ENCODE measurements at places on chromosomes 2 and 18.

- no peak for DNase-seq
Observed at GRCh38 chr2:27178469-27178868, 29.7 kb downstream of the TCF23 start.

DNA sequence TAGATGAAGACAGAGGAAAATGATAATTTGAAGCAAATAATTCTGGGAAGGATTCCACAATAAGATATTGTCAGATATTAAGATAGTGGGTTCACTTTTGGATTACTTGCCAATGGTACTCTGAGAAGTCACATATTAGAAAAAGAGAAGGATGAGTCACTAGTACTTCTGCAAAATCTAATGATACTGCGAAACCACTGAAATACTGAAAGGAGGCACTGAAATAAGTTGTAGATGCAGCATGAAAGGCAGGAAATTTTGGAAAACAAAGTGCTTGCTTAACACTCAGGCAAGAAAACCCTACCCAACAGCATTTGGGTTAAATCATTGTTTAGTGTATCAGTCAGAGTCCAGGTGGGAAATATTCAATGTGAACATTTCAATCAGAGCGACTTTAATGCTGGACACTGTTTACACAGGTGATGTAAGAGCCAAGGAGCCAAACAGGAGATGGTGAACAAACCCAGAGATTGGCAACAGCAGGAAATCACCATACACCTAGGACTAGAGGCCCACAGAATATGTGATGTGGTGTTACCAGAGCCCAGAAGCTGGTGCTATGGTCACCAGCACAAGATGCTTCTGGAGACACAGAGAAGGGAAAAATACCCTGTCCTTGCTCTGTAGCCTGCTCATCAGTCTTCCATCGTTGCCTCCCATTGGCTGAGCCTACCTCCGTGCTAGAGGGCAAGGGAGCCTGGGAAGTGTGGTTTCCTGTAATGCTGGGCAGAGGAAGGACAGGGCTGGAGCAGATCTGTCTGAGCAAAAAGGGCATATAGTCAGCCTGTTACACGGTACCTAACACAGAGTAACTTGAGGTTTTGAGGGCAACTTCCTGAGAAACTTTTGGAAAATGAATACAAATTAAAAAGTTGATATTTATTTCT lies 204.7 kb upstream of the ITGA4 start:
- no peak for DNase-seq

GRCh38 chr2:204885747-204886146 lies 340.5 kb downstream of the PARD3B start:
- DNase-seq, result no peak

GRCh38 chr2:164363646-164364045 lies 257.6 kb downstream of the GRB14 start:
- no peak for DNase-seq

DNA sequence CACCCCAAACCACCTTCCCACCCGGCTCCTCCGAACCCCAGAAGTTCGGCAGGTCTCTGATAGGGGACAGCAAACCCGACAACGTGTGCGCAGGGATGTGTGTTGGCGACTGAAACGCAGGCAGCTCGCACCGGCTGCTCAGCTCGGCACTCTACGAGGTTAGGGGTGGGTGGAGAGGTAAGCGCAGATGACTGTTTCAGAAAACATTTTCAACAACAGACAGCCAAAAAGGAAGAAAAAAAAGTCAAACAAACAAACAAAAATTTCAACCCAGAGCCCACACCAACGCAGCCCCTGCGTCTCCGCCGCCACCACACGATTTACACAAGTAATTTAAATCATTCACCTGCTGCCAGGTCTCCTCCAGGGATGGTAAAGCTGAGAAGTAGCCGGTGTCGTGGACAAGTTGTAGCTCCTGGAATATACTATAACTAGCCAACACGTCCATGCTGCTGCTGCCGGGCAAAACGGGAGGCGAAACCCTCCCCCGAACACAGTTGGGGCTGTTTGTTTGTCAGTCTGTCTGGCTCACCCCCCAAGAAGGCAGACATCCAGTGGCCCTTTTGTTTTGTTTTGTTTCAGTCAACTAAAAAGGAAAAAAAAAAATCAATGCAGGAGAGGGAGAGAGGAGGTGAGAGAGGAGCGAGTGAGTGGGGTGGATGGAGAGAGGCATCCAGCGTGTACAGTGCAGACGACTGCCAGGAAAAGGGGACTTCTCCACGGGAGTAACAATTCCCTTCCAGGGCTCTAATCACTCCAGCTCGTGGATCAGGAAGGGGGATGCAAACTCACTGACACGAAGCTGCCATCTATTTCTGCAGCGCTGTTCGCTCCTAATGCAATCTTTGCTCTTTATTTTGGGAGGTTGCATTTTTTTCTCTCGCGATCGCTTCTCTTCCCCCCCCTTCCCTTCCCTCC lies at the start of gene KLF7:
KLF7 (minus strand) TSS at position 828 of the 918 bp plus-strand sequence; CDS start at position 448, 380 bp downstream.
- DNase-seq, result peak; percentile 64

GRCh38 chr2:134301928-134302260 lies 48.0 kb downstream of the MGAT5 start:
- no peak for DNase-seq

DNA sequence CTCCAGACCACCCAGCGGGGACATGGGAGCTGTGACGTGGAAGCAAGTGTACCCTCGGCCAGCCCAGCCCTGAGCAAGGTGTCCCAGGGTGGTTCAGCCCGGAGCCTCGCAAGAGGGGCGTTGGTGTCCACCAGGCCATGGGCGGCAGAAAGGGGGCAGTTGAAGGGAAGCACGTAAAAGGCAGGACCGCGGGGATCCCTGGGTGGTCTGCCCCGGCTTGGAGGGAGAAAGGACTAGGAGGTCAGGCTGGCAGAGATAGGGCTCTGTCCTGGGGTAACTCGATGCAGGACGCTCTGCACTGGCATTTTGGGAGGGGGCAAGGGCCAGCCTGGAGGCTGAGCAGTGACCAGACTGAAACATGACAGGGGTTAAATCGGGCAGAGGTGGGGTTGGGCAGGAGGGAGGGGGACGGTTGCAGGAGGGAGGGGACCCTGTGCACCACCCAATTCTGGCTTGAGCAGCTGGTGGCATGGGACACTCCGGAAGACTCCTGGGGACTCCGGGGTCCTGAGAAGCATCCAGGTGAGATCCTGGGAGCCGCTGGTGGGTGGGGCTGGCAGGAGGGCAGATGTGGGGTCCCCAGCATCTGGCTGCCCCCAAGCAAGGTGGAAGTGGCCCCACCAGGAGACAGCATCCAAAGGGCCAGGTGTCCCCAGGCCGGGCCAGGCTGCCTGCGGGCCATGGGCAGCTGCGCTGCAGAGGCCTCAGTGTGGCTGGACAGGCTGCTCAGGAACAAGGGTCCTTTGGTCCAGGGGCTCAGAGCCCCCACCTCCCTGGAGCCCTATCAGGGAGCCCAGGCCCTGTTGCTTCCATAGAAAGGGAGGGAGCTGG lies 46.8 kb upstream of the GPC1 start:
- DNase-seq, result no peak
